ENCODE measurements at places on chromosomes 11 and 22.

- no peak for DNase-seq
Measured at GRCh38 chr22:21865041-21865440, 2.4 kb downstream of the MAPK1 start.

GRCh38 chr11:82796998-82797961, 63.6 kb upstream of the FAM181B start:
- DNase-seq: no peak

GRCh38 chr11:110855191-110855590, 143.0 kb upstream of the ARHGAP20 start:
- DNase-seq: no peak

DNA sequence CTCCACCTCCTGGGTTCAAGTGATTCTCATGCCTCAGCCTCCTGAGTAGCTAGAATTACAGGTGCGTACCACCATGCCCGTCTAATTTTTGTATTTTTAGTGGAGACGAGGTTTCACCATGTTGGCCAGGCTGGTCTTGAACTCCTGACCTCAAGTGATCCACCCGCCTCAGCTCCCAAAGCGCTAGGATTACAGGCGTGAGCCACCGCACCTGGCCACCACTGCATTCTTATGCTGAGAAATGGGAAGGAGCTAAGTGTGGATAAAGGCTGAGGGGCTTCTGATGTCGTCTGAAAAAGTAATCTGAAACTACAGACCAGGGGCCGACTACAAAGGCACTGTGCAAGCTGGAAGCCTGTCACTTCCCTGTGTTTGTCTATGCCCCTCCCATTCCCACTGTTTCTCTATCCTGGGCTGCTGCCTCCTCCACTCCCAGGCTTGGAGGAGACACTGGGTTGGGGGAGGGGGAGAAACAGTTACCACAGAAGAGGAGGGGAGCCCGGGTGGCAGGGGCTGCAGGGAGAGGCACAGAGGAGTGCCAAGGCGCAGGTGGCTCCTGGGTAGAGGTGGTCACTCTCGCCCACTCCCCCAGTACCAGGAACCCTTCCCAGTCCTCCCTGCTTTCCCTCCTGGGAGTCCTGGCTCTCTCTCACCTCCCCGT, 2.9 kb upstream of the MTA2 start:
- DNase-seq: no peak

DNA sequence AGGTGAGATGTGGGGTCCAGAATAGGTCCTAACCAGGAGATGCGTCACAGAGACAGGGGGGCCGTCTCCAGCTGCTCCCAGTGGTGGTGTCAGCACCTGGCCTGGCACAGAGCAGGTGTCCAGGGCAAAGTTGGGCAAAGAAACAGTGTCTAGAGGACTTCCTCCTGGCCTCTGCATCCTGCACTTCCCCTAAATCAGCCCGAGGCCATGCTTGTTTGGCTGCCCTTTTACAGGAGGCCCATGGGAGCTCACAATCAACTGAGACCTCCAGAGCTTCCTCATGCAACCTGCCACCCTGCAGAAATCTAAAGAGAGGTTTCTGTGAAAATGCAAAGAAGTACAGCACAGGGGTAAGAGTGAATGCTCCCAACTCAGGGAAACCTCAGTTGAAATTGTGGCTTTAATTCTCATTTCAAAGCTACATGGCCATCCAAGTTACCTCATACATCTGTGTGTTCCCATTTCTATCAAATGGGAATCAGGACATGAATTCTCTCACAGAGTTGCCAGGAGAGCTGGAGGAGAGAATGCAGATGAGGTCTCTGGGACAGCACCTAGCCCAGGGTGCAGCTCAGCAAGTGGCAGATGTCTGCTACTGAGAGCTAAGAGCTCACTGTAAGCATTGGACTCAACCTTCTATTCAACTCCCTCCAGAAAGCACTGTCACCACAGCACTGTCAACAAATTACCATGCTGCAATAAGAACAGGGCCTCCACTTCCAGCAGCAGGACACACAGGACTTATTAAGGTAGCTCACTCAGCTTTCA, 32.6 kb downstream of the TCIRG1 start:
- no peak for DNase-seq

- DNase-seq: no peak
Measured at GRCh38 chr11:115383431-115383830, 120.8 kb downstream of the CADM1 start.

All from GM19239 (cell line).